Fibroblast of skin of right biceps (primary cell): ENCODE measurements at places on chromosomes 4 and X.

- DNase-seq: peak; percentile 67
Observed at GRCh38 chrX:11665168-11666111, at the start of gene ARHGAP6. TSS of gene ARHGAP6 (minus strand) at chrX:11665920. CDS start at chrX:11664828, 1,092 bp downstream.

- no peak for DNase-seq
Observed at GRCh38 chr4:26877406-26877805, 16.8 kb downstream of the STIM2 start.

DNA sequence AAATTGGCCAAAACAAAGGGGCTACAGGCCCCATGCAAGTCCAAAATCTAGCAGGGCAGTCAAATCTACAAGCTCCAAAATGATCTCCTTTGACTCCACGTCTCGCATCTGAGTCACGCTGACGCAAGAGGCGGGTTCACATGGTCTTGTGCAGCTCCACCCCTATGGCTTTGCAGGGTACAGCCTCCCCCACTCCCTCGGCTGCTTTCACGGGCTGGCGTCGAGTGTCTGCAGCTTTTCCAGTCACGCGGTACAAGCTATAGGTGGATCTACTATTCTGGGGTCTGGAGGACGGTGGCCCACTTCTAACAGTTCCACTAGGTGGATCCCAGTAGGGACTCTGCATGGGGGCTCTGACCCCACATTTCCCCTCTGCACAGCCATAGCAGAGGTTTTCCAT, 99.2 kb upstream of the KCNIP4 start:
- no peak for DNase-seq

GRCh38 chr4:133147921-133148689, 989 bp upstream of the PCDH10 start:
- peak; percentile 69 for DNase-seq

- DNase-seq: no peak
Observed at GRCh38 chr4:39571504-39571903, 44.3 kb upstream of the UGDH start.

- no peak for DNase-seq
Observed at GRCh38 chrX:110315551-110315950, 2.3 kb downstream of the AMMECR1 start.

DNA sequence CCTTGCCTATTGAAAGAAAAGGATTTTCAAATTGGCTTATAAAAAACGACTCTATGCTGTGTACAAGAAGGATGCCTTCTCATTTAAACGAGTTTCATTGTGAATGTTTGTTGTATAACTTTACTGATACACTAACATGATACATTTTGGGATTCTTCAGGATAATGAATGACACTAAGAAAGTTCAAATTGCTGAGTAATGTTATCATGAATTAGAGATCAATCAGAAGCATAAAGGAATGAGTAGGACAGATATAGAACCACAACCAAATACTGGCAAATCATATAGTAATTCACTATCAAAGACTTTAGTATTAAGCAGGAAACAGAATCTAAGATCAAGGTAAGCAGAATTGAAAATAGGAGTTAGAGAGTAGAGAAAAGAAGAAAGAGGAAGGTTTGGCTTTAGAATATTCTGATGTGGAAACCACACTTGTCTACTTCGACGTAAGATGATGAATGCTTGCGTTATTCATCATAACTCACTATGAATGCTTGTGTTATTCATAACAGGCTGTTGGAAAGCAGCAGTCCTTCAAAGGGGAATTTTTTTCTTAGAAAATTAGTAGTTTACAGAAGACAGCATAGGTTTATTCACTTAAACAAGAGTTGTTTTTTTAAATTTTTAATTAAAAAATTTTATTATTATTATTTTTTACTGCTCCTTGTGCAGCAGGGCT, 13.4 kb downstream of the CCDC158 start:
- DNase-seq: no peak

- no peak for DNase-seq
Observed at GRCh38 chrX:32745323-32745722, 466.0 kb downstream of the DMD start.

DNA sequence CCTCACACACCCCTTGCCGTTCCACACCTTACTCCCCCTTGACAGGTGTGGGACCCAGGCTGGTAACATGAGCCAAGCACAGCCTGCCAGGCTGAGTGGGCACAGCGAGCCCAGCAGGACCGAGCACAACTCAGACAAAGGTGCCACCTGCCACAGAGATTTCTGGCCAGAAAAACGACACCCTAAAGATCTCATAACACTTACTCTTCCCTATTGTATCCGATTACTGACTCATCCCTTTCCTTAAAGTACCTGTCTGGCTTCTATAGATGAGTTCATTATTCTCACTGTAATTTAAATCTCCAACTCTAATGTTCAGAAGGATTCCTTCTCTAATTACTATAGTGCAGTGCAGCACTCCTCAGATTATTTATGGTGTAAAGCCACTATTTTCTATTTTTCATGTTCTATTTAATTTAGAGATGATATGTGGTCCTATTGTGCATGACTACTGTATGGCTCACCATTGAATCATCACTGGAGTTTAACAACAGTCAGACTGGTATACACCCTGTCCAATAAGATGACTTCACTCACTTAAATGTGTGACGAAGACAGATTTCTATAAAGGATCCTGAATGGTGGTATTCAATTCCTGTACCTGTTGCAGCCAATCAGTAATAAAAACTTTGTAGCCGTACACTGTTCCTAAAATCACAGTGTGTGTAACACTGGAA, 7.6 kb upstream of the SYTL5 start:
- peak; percentile 65 for DNase-seq

DNA sequence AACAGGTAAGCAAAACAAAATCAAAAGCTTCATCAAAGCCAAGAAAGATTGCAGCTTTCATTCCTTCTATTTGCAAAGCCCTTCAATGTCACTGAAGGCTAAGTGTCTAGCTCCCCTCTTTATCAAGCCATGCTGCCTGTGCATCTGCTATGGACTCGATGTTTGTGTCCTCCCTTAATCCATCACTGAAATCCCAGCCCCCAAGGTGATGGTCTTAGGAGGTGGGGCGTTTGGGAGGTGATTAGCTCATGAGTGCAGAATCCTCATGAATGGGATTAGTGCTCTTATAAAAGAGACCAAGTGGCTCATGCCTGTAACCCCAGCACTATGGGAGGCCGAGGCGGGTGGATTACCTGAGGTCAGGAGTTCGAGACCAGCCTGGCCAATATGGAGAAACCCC, 6.9 kb upstream of the TRIM2 start:
- no peak for DNase-seq

DNA sequence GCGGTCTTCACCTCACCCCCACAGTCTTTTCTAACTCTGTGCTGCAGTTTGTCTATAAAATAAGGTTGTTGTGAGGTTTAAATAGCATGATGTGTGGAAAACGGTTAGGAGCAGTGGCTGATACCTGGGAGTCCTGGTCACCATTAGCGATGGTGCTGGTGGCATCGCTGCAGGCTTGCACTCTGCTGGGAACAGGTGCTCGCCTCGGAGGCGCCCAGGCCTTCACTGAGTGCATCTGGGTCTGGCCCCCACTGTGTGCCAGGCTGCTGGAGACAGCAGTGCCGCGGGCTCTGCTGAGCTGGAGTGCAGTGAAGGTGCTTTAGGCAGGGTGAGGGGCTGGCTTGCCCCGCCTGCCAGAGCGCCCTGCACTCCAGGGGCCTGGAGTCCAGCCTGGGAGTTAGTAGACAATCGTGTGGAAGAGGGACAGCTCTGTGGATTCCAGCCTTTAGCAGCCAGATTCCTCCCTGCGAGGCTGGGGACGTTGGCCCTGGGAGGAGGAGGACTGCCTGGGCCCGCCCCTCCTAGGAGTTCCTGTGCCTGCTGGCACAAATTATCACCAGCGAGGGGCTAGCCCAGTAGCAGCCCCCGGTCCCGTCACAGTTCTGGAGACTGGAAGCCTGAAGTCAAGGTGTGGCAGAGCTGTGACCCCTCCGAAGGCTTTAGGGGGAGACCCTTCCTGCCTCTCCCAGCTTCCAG, 7.3 kb downstream of the RGS12 start:
- no peak for DNase-seq

- DNase-seq: no peak
Observed at GRCh38 chrX:87434618-87435017, 83.0 kb upstream of the KLHL4 start.
